Daoy (cell line): ENCODE measurements at places on chromosomes 12 and 14.

DNA sequence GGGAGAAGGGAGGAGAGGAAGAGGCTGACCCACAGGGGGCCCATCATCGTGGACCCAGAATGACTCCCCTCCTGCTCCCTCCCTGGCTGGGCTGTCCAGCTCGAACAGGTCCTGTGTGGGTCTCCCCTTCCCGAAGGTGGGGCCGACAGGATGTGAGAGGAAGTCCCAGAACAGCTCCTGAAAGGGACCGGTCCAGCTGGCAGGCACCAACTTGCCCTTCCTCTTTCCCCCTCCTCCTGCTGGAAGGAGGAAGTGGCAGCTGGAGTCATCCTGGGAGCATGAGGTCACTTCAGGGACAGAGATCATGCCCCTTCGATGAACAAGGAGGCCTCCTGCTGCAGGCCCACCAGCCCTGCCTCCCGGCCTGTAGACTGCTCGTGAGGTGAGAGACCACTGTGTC lies 35.0 kb upstream of the BEGAIN start:
- no peak for DNase-seq

- DNase-seq, result no peak
These were observed 75.6 kb upstream of the DACT1 start for GRCh38 chr14:58562141-58562540.

DNA sequence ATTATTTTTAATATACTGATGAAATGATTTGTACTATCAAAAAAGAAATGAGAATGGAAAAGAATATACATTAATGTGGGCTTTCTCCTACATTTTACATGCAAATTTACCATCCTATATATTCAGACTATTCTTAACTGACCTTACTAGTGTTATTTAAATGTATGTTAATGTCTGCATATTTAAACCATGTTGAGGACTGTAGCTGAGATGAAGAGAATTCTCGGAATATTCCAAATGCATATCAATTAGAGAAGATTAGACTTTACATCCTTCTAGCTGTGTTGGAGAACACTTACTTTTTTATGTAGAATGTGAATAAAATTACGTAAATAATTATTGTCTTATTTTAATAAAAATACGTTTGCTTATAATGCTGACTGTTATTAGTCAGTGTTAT lies 990.1 kb upstream of the LRFN5 start:
- DNase-seq, result no peak

DNA sequence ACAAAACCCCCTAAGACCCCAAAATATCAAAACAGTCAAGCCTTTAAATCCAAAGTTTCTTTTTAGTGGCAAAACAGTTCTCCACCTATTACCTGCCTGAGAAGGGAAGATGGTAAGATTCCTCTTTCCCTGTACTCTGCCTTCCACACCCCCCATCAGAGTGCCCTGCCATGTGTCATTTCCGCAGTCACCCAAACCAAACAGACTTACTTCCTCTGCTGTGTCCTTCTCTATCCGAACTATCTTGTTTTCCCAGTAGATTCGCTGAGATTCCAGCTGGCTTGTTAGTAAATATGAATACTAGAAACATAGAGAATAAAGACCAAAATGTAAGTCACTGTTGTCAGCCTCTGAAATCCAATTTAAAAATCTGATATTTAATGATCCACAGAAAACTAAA lies 30.4 kb downstream of the BRAP start:
- DNase-seq, result no peak
